ENCODE measurements at places on chromosomes 5 and 9. TPM values are rescaled to one million over a fixed set of nuclear protein-coding genes. Genes with fewer than 3 reads are reported as not detected.

Gene DEPDC1B
- 49.0 TPM for total RNA-seq

Gene OR1Q1
- total RNA-seq: not detected

Gene CCIN
- total RNA-seq: not detected

DNA sequence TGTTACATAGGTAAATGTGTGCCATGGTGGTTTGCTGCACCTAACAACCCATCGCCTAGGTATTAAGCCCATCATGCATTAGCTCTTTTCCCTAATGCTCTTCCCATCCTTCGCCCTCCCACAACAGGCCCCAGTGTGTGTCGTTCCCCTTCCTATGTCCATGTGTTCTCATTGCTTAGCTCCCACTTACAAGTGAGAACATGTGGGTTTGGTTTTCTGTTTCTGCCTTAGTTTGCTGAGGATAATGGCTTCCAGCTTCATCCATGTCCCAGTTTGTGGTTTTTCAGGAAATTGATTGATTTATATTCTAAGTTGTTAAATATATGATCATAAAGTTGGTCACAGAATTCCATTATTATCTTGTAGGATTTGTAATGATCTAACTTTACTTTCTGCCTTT lies 85.3 kb upstream of the CAST start:
- H3K36me3 ChIP-seq: no peaks in the 10 kb centered on the region
- no peak for DNase-seq
- H3K27me3 ChIP-seq: no peaks in the 10 kb centered on the region
- no peak overlapping the region for H3K4me3 ChIP-seq

GRCh38 chr9:98007251-98007928 lies 24.2 kb downstream of the ANP32B start:
- no peak overlapping the region for H3K27ac ChIP-seq
- DNase-seq: no peak
- H3K4me1 ChIP-seq: no peaks in the 10 kb centered on the region
- peaks cover 72% of the 10 kb centered on the region for H3K36me3 ChIP-seq

Gene SLC25A48
- total RNA-seq: 0.66 TPM

- H3K4me3 ChIP-seq: no peak overlapping the region
- H3K27me3 ChIP-seq: no peaks in the 10 kb centered on the region
- H3K4me1 ChIP-seq: no peaks in the 10 kb centered on the region
- H3K27ac ChIP-seq: no peak overlapping the region
- 0 out of 2 replicates have a peak, but pooled peaks cover 2% of the 10 kb centered on the region for H3K36me3 ChIP-seq
Observed at GRCh38 chr5:115507681-115508080, 36.9 kb downstream of the FEM1C start.

Measured in H9 (cell line).